Stimulated activated CD8-positive, alpha-beta memory T cell treated with anti-CD3 and anti-CD28 coated beads, Interleukin-4, amount 100 ng/mL, for 4 hours (primary cell): ENCODE measurements at places on chromosomes 6 and 20.

DNA sequence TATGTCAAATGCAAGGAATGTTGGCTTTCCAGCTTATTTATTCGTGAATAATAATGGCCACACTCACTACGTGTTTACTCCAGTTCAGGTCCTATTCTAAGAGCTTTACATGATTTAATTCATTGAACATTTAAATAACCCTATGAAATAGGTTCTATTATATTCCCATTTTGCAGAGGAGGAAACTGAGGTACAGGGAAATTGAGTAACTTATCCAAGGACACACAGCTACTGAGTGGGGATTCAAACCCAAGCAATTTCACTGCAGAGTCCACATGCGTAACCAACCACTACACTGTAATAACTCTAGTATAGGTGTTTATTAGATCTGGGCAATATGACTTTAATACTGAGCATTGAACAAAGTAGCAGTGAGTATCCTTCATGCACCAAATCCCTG, 12.3 kb upstream of the SLC13A3 start:
- no peak for DNase-seq

DNA sequence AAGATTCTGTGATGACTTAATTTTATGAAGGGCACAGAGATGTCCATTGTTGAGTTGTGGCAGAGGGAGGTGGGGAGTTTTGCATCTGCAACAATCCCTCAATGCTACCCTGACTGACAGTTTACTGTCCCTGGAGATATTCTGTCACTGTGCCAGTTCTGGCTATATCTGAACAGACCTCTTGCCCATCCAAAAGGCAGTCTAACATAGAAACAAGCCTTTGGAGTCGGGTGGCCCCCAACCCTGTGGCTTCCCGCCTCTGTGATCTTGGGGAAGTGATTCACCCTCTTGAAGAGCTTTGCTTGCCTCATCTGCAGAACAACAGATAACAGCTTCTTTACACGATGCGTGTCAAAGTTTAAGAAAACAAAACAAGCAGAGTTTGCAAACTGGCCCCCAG, 3.8 kb upstream of the E2F1 start:
- no peak for DNase-seq

- no peak for DNase-seq
These were observed 658 bp downstream of the RIN2 start for GRCh38 chr20:19758501-19759331.

DNA sequence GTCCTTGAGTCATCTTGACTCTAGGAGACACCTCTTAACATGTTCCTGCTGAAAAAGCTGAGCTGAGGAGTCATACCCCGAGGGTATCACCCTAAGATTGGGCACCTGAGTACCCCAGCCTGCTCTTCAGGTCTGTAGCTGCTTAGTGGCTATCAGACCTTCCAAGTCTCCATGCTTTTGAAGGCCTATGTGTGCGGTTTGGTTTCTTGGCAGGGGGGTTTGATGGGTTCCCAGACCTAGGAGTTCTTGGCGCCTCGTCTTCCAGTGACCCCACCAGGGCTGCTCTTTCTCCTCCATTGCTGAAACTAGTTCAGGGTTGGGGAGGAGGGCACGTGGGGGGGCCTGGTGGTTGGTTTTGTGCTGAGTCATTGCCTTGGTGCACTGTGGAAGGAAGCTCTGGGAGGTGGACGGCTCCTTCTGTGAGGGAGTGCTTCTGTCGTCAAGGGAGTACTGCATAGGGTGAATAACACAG, 20.1 kb downstream of the IGF2R start:
- DNase-seq, result no peak

- DNase-seq, result no peak
These were observed 26.6 kb downstream of the RIN2 start for GRCh38 chr20:19784511-19785172.

DNA sequence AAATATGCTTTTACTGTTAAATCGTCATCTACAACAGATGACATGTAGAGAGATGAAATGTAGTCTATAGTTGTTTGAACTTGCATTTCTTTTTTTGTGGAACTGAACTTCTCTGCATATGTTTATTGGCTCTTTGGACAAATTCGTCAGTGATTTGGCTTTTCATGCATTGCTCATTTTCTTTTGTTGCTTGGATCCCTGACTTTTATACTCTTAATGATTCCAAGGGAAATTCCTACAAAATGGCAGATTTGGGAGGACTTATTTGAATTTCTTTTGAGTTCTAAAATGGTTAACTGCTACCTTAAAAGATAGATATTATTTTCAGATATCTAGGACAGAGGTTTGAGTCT, 65.4 kb downstream of the UTRN start:
- no peak for DNase-seq

- no peak for DNase-seq
These were observed 1.0 kb downstream of the KHDC3L start for GRCh38 chr6:73363537-73363875.

GRCh38 chr6:162621246-162621645, 106.3 kb downstream of the PRKN start:
- DNase-seq, result no peak

DNA sequence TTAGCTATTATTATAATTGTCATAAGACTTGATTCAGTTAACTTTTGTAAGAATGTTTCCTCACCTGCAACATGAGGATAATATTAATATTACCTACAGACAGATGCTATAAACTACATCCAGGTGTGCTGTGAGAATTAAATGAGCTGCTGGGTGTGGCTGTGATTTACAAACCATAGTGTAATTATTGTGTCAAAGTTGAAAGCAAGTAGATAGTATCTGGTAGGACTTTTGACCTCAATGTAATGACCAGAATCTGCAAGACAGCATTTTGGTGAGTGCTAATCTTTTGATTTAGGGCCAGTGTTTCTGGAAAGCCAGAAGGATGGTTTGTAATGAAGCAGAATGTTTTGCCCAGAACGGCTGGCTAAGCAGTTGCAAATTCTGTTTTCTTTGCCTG, 162.5 kb downstream of the TRMT11 start:
- no peak for DNase-seq

- DNase-seq, result no peak
These were observed 174.5 kb downstream of the MRPL14 start for GRCh38 chr6:43952746-43953145.

- DNase-seq, result no peak
These were observed 296.5 kb downstream of the SMOC2 start for GRCh38 chr6:168737481-168737880.
